ENCODE measurements at places on chromosomes 5 and 9. TPM values are rescaled to one million over a fixed set of nuclear protein-coding genes. Genes with fewer than 3 reads are reported as not detected.

GRCh38 chr9:89153232-89154017 lies 25.2 kb downstream of the SHC3 start:
- H3K4me1 ChIP-seq: peaks cover 15% of the 10 kb centered on the region
- H3K27ac ChIP-seq: no peak overlapping the region
- no peaks in the 10 kb centered on the region for H3K27me3 ChIP-seq
- H3K4me3 ChIP-seq: no peak overlapping the region
- DNase-seq: no peak

- no peaks in the 10 kb centered on the region for H3K4me1 ChIP-seq
- no peak for DNase-seq
- H3K27ac ChIP-seq: no peak overlapping the region
- H3K4me3 ChIP-seq: no peak overlapping the region
These were observed 39.2 kb downstream of the DCAF10 start for GRCh38 chr9:37839496-37840461.

DNA sequence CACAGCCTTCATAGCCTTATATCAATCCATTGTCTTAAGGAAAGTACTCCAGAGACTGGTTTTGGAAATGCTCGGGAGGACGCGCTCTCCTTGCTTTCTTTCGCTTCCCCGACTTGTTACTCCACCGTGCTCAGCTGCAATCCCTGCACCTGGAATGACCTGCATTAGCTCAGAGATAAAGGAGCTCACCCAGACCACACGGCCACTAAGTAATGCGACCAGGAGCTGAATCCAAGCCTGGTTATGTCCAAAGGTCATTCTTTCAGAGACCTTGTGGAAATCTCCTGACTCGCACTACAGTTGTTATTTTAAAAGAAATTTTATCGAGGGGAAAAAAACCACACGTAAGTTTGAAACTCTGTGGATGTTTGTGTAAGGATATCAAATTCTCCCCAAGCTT lies 135.3 kb upstream of the DPYSL3 start:
- H3K4me3 ChIP-seq: no peak overlapping the region
- no peak overlapping the region for H3K27ac ChIP-seq
- H3K36me3 ChIP-seq: no peaks in the 10 kb centered on the region
- H3K4me1 ChIP-seq: no peaks in the 10 kb centered on the region
- no peaks in the 10 kb centered on the region for H3K27me3 ChIP-seq

GRCh38 chr5:54807421-54807820 lies 178.0 kb downstream of the ESM1 start:
- H3K4me3 ChIP-seq: no peak overlapping the region
- H3K27me3 ChIP-seq: no peaks in the 10 kb centered on the region
- H3K27ac ChIP-seq: peak overlapping the region; percentile 15
- no peaks in the 10 kb centered on the region for H3K36me3 ChIP-seq
- peaks cover 7% of the 10 kb centered on the region for H3K4me1 ChIP-seq

GRCh38 chr5:154756009-154756867 lies 1.1 kb downstream of the LARP1 start:
- no peaks in the 10 kb centered on the region for H3K27me3 ChIP-seq
- H3K27ac ChIP-seq: peak overlapping the region; percentile 96
- H3K4me1 ChIP-seq: peaks cover 50% of the 10 kb centered on the region
- H3K4me3 ChIP-seq: peak overlapping the region; percentile 99
- DNase-seq: peak; percentile 54
- H3K36me3 ChIP-seq: no peaks in the 10 kb centered on the region

DNA sequence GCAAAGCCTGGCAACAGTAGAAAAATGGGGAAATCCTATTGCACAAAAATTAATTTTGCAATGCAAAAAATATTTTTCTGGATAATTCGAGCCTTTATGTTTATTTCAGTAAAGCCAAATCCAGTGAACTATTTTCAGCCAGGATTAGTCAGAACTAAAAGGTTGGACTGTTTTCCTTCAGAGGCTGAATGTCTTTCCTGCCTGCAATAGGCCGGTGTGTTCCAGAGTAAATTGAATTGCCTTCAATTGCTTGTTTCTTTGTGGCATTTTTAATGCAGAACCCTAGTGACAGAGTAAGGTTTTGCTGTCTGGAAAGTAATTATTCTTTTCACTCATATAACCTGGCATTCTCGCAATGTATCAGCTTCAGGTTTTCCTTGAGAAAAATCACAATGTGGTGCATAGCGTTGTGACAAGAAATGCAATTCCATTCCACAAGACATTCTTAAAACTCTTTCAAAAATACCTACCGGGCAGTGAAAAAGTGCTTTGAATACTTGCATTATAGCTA lies 183.7 kb downstream of the GLIS3 start:
- H3K36me3 ChIP-seq: no peaks in the 10 kb centered on the region
- H3K4me3 ChIP-seq: no peak overlapping the region
- no peaks in the 10 kb centered on the region for H3K4me1 ChIP-seq
- peak overlapping the region; percentile 63 for H3K27ac ChIP-seq

GRCh38 chr9:92947268-92948037 lies at the start of gene FGD3:
Gene FGD3, plus strand, starts transcription at chr9:92947523. Its CDS starts 28,734 bp downstream, at chr9:92976257.
- DNase-seq: peak; percentile 53
- peak within 1 kb of the TSS; percentile 47 for H3K4me3 ChIP-seq
- no peaks in the 10 kb centered on the region for H3K27me3 ChIP-seq
- peaks cover 14% of the 10 kb centered on the region for H3K4me1 ChIP-seq
- no peaks in the 10 kb centered on the region for H3K36me3 ChIP-seq
- H3K27ac ChIP-seq: no peak within 1 kb of the TSS

DNA sequence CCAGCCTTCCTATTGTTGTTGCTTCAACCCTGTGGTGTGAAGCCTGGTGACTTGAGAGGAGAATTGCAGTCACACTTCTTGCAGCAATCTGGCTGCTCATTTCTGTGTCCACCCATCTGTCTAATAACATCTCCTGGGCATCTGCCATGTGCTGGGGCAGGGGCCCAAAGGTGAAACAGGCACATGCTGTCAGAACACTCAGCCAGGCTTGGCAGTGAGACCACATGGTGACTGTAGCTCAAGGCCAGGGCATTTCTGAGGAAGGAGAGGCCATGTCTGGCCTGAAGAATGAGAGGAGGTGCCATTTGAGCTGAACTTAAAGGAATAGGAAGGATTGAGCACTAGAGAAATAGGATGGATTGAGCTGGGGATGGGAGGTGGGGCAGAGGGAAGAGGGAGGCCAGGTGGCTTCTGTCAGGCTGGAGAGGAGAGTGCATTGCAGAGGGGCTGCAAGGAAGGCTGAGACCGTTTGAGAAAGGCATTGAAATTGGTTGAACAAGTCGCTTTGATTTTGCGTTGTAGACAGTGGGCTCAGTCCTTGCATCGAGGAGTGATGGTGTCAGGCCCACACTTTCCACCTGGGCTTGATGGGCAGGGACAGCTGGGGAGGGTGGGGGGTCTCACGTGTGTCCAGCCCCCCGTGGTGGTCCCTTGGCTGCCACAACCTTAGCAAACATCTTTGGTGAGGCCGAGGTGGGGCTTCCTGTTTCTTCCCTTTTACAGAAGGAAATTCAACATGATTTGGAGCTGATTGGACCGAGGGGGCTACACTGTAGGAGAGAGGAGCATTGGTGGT lies 222.4 kb downstream of the CACNA1B start:
- H3K4me1 ChIP-seq: no peaks in the 10 kb centered on the region
- DNase-seq: peak; percentile 14
- no peaks in the 10 kb centered on the region for H3K27me3 ChIP-seq
- H3K36me3 ChIP-seq: no peaks in the 10 kb centered on the region

Gene PCDHGC4
- 2.5 TPM for total RNA-seq

Gene DEPDC1B
- total RNA-seq: 1.3 TPM

Gene SKP1
- 259 TPM for total RNA-seq

Gene SLC36A2
- not detected for total RNA-seq

Measured in left lung (tissue), 14 donors.